Activated naive CD4-positive, alpha-beta T cell (primary cell): ENCODE measurements at places on chromosomes 2 and 18.

- DNase-seq: no peak
Measured at GRCh38 chr2:105868060-105868459, 123.3 kb downstream of the NCK2 start.

DNA sequence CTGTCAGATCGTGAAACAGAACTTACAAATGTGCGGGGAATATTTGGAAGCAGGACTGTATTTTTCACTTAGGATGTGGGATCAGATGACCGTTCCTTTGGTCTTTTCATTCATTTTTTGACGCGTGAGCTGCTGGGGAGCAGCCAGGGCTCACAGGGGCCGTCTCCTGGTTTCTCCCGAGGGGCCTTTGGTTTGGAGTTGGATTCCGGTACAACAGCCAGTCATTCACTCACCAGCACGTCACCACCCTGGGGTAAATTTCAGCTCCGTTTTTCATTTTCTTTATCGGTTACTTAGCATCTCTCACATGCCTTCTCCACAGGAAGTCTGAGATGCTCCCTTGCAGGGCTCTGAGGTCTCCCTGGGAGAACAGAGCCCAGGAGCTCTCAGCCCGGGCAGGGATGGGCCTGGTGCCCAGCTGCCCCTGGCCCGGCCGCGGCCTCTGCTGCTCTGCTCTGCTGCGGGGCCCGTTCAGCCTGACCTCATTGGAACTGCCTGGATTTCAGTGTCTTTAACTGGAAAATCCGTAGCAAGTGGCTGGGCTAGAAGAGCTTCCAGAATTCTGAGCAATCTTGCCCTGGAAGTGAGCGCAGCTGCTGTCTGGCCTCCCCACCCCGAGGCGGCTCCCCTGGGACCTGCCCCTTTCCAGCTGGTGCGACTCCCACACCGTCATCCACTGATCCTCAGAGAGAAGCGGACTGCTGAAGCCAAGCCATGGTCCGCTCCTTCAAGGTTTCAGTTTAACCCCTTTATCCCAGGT lies 335.6 kb downstream of the EIPR1 start:
- DNase-seq: no peak

GRCh38 chr2:19872302-19872701 lies 29.5 kb downstream of the TTC32 start:
- no peak for DNase-seq

- no peak for DNase-seq
Measured at GRCh38 chr2:113324684-113325160, 46.0 kb upstream of the PAX8 start.

GRCh38 chr2:112486895-112487294 lies 4.9 kb downstream of the TTL start:
- DNase-seq: no peak
